Adrenal gland (tissue), 19 donors: ENCODE measurements at places on chromosomes 5 and 9. TPM values are rescaled to one million over a fixed set of nuclear protein-coding genes. Genes with fewer than 3 reads are reported as not detected.

DNA sequence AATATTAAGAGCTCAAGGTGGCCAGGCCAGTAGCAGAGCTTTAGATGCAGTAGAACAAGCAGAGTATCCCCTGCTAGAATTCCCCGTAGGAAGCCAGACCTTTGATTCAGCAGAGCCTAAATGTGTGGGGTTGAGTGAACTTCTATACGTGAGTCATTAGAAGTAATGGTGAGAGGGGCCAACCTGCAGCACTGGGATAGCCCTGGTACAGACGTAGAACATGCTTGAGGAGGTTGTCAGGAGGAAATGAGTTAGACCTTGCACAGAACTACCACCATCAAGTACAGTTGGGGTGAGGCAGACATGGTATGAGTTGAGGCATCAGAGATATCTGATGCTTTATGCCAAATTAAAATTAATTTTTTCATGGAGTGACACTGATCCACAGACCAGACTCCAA is 42.0 kb downstream of the PDCD1LG2 start:
- no peak overlapping the region for H3K27ac ChIP-seq
- no peaks in the 10 kb centered on the region for H3K36me3 ChIP-seq
- no peak for DNase-seq
- no peak overlapping the region for H3K4me3 ChIP-seq
- no peaks in the 10 kb centered on the region for H3K27me3 ChIP-seq
- H3K4me1 ChIP-seq: no peaks in the 10 kb centered on the region

GRCh38 chr9:32382565-32383320 is 1.7 kb upstream of the ACO1 start:
- no peaks in the 10 kb centered on the region for H3K36me3 ChIP-seq
- no peak overlapping the region for H3K4me3 ChIP-seq
- DNase-seq: no peak
- H3K4me1 ChIP-seq: peaks cover 33% of the 10 kb centered on the region

GRCh38 chr5:28505121-28505520 is 1466.7 kb upstream of the CDH9 start:
- H3K27ac ChIP-seq: no peak overlapping the region
- H3K4me3 ChIP-seq: no peak overlapping the region
- no peaks in the 10 kb centered on the region for H3K27me3 ChIP-seq
- no peak for DNase-seq
- no peaks in the 10 kb centered on the region for H3K4me1 ChIP-seq

- H3K27ac ChIP-seq: peak overlapping the region; percentile 82
- H3K4me1 ChIP-seq: peaks cover 11% of the 10 kb centered on the region
- H3K36me3 ChIP-seq: no peaks in the 10 kb centered on the region
- no peaks in the 10 kb centered on the region for H3K27me3 ChIP-seq
- no peak overlapping the region for H3K4me3 ChIP-seq
- DNase-seq: peak; percentile 25
These were observed 126.8 kb upstream of the STC2 start for GRCh38 chr5:173454736-173455598.

The ACOT12 gene
- not detected for total RNA-seq

The TTC23L gene
- not detected for total RNA-seq

The COL23A1 gene
- total RNA-seq: 1.0 TPM
